ENCODE measurements at places on chromosomes 12 and 14. TPM values are rescaled to one million over a fixed set of nuclear protein-coding genes. Genes with fewer than 3 reads are reported as not detected.

The CPNE6 gene
- polyA plus RNA-seq: 0.34 TPM

The SLC25A21 gene
- polyA plus RNA-seq: 0.46 TPM

The FAIM2 gene
- 0.41 TPM for polyA plus RNA-seq

The NANOG gene
- polyA plus RNA-seq: 0.02 TPM

The OASL gene
- polyA plus RNA-seq: 5.7 TPM

The RASSF8 gene
- polyA plus RNA-seq: 15.3 TPM

The SERPINA10 gene
- 0.14 TPM for polyA plus RNA-seq

The C1R gene
- 149 TPM for polyA plus RNA-seq
